NCI-H226 (cell line): ENCODE measurements at places on chromosomes 7 and 10.

GRCh38 chr7:101874028-101874427 is 56.6 kb downstream of the CUX1 start:
- DNase-seq, result no peak

DNA sequence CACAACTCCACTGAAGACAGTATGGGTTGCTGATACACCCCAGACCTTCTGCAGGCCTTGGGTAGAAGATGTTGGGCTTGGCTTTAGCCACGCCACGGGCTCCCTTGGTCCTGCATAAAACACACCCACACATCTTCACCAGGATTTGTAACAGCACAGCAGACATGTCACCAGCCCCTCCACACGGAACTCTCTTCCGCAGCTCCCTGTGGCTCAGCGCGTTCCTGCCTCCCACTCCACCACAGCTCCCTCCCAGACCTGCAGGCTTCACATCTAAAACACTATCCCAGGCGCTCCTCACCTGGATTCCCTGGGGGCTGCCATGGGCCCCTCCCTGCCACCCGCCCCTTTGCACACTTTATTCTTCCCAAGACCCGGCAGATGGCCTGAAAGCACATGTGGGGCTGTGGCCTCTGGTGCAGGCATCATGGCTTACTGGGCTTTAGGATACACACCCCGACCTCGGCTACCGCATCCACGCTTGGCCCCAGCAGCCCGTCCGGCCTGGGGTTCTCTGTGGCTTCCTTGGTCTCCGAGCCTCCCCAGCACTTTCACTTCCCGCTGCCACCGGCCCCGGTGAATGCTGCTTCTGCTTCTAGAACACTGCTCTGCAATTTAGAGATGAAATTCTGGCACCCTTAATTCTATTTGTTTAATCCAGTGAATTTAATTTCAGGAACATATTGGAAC is 432.9 kb downstream of the DNAJB6 start:
- no peak for DNase-seq

- DNase-seq, result peak; percentile 66
Measured at GRCh38 chr10:92567952-92568600, 5.8 kb downstream of the IDE start.

GRCh38 chr7:157841773-157842370 is 505.1 kb downstream of the DNAJB6 start:
- no peak for DNase-seq

GRCh38 chr10:69939061-69939460 is 113.6 kb upstream of the MACROH2A2 start:
- no peak for DNase-seq

DNA sequence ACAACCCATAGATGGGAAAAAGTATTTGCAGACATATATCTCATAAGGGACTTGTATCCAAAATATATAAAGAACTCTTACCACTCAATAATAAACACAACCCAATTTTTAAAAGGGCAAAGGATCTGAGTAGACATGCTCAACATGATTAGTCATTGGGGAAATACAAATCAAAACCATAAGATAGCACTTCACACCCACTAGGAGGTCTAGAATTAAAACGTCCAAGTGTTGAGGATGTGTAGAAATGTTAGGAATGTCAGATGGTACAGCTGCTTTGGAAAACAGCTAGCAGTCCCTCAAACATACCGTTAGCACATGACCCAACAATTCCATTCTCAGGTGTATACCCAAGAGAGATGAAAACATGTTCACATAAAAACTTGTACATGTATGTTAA is 8.3 kb downstream of the PSTK start:
- DNase-seq, result no peak

DNA sequence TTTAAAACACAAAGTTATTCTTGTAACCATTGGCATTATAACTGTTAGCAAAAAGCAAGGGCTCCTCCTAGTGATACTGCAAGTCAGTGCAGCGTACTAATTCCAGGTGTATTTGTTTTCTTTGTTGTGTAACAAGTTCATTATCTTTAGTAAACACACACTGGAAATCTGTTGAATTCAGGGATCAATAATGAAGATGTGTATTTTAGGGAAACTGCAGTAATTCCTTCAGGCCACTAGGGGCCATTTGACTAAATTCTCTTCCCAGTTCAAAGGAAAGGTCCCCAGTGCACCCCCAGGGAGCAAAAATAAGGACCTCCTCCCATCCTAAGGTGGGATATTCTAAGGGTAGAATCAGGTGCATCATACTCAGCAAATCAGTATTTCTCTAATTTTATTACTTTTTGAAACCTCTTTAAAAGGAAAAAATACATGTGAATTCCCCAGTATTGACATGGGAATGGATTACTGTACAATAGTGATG is 158.6 kb upstream of the LYZL1 start:
- no peak for DNase-seq

DNA sequence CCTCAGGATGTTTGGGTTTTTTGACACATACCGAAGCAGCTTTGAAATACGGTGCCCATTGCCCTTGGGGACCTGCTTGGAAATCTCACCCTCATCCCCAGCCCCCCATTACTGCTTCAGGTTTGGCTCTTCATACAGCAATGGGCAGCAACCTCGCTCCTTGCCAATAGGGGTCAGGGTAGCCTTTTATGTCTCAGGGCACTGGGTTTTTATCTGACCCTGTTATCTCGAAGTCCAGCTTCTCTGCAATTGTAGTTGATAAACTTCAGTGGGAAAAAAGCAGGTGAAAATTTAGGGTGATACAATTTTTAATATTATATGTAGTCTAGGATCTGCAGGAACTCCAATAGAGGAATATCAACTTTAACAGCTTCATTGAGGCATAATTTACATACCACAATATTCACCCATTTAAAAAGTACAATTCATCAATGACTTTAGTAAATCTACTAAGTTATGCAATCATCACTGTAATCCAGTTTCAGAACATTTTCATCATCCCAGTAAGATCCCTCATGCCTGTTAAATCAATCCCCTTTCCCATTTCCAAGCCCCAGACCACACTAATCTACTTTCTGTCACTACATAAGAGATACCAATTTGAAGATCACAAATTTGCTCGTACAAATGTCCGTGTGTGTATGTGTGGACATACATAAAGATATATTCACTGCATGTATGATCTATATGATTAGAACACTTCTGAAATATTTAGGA is 386.2 kb downstream of the KCNMA1 start:
- peak; percentile 45 for DNase-seq

DNA sequence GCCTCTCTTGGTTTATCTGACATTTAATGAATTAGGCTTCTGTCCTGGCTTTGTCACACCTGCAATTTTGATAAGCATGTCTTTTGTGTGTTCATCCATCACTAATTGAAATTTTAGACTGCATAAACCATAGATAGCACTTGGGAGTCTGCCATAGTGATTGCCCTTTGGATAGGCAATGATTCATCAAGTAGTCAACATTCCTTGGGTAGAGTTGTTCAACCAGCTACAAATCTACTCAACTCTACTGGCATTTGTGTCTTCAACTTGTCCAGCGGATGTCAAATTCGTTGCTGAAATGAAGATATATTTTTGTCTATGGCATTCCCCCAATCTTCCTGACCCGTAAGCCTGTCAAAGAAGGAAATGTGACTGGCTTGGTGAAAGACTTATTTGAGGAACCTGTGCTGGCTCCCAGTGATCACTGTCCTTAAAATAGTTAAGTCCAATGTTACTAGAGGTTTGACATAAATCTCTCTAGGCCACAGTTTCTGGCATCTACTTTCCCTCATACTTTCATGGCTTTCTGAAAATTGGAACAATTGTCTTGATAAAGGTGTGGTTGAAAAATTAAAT is 33.7 kb upstream of the CREB5 start:
- DNase-seq, result peak; percentile 70

DNA sequence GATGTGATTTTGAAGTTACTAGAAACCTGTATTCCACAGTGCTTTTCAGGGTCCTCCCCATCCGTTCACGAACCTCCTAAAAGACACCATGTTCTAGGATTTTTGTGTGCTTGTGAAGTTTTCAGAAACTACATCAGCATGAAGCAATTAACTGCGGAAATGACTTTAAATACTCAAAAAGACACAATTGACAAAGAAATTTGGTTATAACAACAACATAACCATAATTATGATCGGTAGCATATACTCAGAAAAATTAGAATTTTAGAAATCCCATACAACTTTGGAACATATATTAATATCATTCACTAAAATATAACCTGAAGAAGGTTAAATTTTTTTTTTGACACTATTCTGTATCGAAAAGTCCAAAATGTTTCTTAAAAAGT is 43.8 kb upstream of the FAM20C start:
- no peak for DNase-seq

DNA sequence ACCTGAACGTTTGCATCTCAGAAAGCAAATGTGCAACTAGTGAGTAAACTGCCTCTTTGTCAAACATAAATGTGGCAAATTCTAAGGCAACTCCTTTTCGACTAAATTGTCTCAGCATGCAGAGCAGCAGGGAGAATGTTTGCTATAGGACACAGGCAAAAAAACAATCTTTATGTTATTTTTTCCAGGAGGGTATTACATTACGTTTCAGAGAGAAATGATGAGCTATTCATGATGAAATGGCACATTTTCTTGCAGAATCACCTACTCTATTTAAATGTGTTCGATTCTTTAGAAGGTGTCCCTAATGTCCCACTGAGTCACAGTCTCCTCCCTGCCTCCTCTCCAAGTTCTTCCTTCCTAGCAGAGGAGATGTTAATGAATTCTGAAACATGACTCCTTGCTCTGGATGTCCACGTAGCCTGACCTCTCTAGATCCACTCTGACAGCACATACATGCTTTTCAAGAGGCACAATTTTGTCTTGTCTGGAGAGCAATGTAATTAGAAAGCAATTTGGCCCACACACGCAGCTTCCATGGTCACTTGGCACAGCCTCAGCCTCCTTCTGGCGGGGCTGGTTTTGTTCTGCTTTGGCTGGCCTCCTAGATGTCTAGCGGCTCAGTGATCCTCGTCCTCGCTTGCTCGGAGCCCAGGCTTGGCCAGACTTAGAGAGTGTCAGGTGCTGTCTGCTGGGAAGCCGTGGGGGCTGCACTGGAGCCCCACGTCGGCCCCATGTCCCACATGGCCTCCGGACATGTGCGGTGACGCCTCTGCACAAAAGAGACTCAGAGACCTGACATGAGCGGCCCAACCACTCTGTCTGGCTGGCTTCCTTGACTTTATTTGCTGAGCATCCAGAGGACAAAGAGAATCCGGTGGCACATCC is 125.7 kb upstream of the ZNF438 start:
- no peak for DNase-seq

- no peak for DNase-seq
Measured at GRCh38 chr7:85528581-85528980, 341.7 kb upstream of the SEMA3D start.

GRCh38 chr10:24920907-24921881 is 31.2 kb downstream of the PRTFDC1 start:
- peak; percentile 87 for DNase-seq

GRCh38 chr7:19620470-19620869 is 88.4 kb downstream of the POLR1F start:
- DNase-seq, result no peak

- DNase-seq, result peak; percentile 42
Measured at GRCh38 chr10:93115661-93116383, 42.1 kb downstream of the CYP26A1 start.

- no peak for DNase-seq
Measured at GRCh38 chr10:30550967-30551815, 78.4 kb downstream of the LYZL2 start.

GRCh38 chr7:40115936-40116335 is 18.5 kb downstream of the MPLKIP start:
- no peak for DNase-seq

GRCh38 chr10:76306856-76307255 is 875.4 kb downstream of the LRMDA start:
- peak; percentile 65 for DNase-seq
